ENCODE measurements at places on chromosomes 3 and 15. TPM values are rescaled to one million over a fixed set of nuclear protein-coding genes. Genes with fewer than 3 reads are reported as not detected.

DNA sequence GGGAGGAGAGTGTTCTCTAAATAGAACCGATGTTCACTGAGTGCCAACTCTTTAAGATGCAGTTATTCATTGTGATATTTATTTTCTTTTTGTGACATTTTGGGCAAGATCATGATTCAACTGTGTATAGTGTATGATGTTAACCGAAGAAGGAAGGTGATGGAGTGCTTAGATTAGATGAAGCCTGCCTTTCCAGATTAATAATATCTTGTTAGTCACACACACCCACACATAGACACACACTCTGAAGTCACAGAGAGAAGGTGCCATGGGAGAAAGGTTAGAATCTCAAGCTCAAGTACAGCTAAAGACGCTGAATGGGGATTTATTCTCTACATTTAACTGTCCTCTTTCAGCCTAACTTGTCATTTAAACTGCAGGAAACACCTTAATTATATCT, 77.0 kb downstream of the SLC9A9 start:
- no peaks in the 10 kb centered on the region for H3K27me3 ChIP-seq
- no peak for DNase-seq
- H3K4me1 ChIP-seq = peaks cover 5% of the 10 kb centered on the region
- H3K27ac ChIP-seq = no peak overlapping the region
- H3K4me3 ChIP-seq = no peak overlapping the region
- peaks cover under 1% of the 10 kb centered on the region for H3K36me3 ChIP-seq

THOC7 gene
- polyA plus RNA-seq = 133 TPM

DNA sequence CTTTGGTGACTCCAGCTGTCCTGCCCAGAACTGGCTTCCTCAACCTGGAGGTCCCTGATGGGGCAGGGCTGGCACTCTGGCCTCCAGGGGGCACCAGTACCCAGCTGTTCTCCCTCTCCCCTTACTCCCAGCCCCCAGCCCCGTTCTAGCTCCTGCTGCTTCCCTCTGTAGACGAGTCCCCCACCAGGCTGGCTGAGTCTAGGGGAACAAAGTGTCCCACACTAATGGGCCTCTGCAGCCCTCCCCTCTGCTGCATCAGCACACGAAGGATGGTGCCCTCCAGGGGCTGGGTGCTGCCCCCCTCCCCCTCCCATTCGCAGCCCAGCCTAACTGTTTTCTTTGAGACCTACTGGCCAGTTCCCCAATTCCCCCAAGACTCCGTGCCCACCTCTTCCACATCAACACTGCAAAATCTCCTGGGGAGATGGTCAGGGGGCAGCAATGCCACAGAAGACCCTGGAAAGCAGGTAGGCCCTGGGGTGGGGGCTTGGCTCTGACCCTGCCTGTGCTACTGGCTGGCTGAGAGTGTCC, 4.2 kb downstream of the RHCG start:
- peaks cover 10% of the 10 kb centered on the region for H3K4me1 ChIP-seq
- no peak overlapping the region for H3K4me3 ChIP-seq
- DNase-seq = no peak
- no peaks in the 10 kb centered on the region for H3K36me3 ChIP-seq
- no peak overlapping the region for H3K27ac ChIP-seq
- H3K27me3 ChIP-seq = peaks cover 11% of the 10 kb centered on the region

GRCh38 chr3:72398781-72399180, 449.5 kb downstream of the SHQ1 start:
- peaks cover 58% of the 10 kb centered on the region for H3K4me1 ChIP-seq
- no peaks in the 10 kb centered on the region for H3K27me3 ChIP-seq
- H3K36me3 ChIP-seq = no peaks in the 10 kb centered on the region
- no peak for DNase-seq

DNA sequence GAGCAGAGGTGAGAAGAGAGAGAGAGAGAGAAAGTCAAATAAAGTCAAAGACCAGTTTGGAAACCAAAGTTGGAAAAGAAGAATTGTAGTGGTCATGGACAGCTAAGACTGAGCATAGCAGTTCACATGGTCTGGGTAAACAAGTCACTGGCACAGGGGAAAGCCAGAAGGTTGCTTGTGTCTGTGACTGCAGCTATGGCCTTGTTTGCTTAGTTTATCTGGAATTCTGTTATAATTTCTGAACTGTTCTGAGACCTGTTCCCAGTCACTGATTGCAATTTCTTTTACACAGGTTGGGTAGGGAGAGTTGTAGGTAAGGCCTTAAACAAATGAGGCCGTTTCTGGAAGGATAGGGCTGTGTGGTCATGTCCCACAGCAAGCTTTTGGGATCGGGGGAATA, 43.4 kb upstream of the MYZAP start:
- no peaks in the 10 kb centered on the region for H3K36me3 ChIP-seq
- peaks cover 3% of the 10 kb centered on the region for H3K27me3 ChIP-seq
- no peaks in the 10 kb centered on the region for H3K4me1 ChIP-seq
- H3K27ac ChIP-seq = no peak overlapping the region

- no peak overlapping the region for H3K27ac ChIP-seq
- DNase-seq = no peak
- no peaks in the 10 kb centered on the region for H3K4me1 ChIP-seq
- no peak overlapping the region for H3K4me3 ChIP-seq
Measured at GRCh38 chr3:156404217-156404616, 150.7 kb downstream of the SSR3 start.

DNA sequence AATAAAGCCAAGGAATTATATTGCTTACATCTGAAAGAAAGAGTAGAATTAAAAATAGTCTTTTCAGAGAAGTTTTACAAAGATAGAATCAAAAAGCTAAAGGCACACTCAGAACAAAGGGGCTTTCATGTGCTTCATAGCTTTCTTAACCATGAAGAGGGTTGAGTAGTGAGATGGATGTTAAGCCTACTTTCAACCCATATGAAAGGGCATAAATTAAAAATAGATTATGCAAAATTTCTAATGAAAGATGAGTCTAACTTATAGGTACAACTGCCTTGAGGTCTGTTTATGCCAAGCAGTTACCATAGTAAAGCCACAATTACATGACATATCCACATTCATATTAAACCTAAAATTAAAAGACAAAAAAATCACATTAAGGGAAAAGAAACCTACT, 223.3 kb upstream of the ARHGEF26 start:
- no peak overlapping the region for H3K4me3 ChIP-seq
- no peaks in the 10 kb centered on the region for H3K36me3 ChIP-seq
- H3K27me3 ChIP-seq = peaks cover 3% of the 10 kb centered on the region
- no peak for DNase-seq

- H3K4me3 ChIP-seq = no peak overlapping the region
- H3K27me3 ChIP-seq = peaks cover 4% of the 10 kb centered on the region
- peaks cover 3% of the 10 kb centered on the region for H3K4me1 ChIP-seq
- no peak overlapping the region for H3K27ac ChIP-seq
- DNase-seq = no peak
- no peaks in the 10 kb centered on the region for H3K36me3 ChIP-seq
Measured at GRCh38 chr3:134911586-134912548, 116.8 kb downstream of the EPHB1 start.

DNA sequence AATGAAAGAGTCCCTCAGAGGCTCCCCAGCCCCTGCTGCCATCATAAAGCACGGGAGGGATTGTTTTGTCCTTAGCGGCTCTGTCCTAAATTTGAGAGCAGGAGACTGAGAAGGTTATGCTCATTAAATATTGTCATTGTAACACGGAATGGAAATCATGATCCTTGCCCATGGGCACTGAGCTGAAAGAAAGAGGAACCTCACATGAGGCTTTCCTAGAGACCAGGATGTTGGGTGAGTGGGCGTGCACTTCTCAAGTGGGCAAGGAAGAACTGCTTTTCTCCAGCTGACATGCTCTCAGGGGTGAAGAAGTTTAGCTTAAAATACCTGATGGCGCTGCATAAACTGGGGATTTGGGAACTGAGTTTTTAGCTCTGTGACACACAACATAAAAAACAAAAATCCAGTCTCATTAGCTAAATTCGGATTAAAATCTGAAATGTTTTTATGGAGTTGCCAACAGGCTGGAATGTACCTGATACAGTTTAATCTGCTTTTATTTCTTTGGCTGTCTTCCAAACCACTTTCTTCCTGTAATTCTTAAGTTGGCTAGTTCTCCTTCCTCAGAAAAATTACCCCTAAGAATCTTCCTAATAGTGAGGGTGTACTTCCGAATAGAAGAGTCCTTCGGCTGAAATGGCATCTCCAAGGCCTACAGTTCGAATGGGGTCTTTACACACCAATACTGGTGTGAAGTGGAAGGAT, 31.7 kb downstream of the ADPGK start:
- H3K27ac ChIP-seq = peak overlapping the region; percentile 34
- DNase-seq = no peak
- no peak overlapping the region for H3K4me3 ChIP-seq
- H3K4me1 ChIP-seq = peaks cover 18% of the 10 kb centered on the region

GRCh38 chr3:10370429-10370828, 49.5 kb upstream of the SEC13 start:
- peaks cover 2% of the 10 kb centered on the region for H3K27me3 ChIP-seq
- no peak overlapping the region for H3K4me3 ChIP-seq
- H3K36me3 ChIP-seq = no peaks in the 10 kb centered on the region
- H3K4me1 ChIP-seq = no peaks in the 10 kb centered on the region

DNA sequence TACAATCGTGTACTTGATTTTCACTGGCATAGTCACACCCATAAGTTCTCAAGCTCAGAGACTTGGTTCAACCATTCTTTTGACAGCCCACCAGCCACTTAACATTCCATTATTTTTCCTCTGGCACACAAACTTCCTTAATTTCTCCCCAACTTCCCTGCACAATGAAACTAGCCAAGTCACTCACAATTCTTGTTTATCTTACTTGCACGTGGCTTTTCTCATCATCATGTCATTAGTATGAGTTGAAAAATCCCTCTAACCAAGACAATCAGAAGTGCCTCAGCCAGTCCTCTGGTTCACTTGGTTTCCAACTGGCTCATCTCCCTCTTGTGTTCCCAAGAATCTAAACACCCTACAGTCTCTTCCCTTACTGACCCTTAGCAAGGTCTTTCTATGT, 110.5 kb upstream of the PTPRG start:
- no peak overlapping the region for H3K4me3 ChIP-seq
- no peaks in the 10 kb centered on the region for H3K4me1 ChIP-seq
- peaks cover 2% of the 10 kb centered on the region for H3K27me3 ChIP-seq

- no peaks in the 10 kb centered on the region for H3K27me3 ChIP-seq
- H3K27ac ChIP-seq = no peak overlapping the region
- DNase-seq = no peak
- no peaks in the 10 kb centered on the region for H3K36me3 ChIP-seq
- H3K4me3 ChIP-seq = no peak overlapping the region
Measured at GRCh38 chr3:152190636-152191183, 78.0 kb upstream of the MBNL1 start.

MFAP1 gene
- polyA plus RNA-seq = 21.3 TPM

DNA sequence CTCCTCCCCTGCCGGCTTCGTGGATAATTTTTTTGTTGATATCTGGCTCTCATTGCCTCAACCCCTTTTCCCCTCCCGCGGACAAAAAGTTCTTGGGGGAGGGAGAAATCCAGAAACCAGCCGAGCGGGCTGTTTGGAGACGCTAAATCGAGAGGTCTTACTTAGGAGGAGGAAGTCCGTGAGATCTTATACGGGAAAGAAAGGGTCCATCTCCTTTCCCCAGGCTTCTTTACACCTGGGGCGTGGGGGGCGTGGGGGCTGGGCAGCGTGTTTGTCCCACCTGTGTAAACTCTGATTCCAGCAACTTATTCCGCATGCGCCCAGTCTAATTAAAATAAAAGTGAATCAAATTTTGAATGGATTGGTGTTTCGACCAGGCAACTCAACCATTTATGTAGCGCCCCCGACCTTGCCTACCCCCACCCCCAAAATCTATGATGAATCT, 364 bp upstream of the CADPS start:
- peaks cover 14% of the 10 kb centered on the region for H3K27me3 ChIP-seq
- H3K27ac ChIP-seq = no peak overlapping the region
- H3K4me3 ChIP-seq = no peak overlapping the region
- H3K36me3 ChIP-seq = no peaks in the 10 kb centered on the region

DNA sequence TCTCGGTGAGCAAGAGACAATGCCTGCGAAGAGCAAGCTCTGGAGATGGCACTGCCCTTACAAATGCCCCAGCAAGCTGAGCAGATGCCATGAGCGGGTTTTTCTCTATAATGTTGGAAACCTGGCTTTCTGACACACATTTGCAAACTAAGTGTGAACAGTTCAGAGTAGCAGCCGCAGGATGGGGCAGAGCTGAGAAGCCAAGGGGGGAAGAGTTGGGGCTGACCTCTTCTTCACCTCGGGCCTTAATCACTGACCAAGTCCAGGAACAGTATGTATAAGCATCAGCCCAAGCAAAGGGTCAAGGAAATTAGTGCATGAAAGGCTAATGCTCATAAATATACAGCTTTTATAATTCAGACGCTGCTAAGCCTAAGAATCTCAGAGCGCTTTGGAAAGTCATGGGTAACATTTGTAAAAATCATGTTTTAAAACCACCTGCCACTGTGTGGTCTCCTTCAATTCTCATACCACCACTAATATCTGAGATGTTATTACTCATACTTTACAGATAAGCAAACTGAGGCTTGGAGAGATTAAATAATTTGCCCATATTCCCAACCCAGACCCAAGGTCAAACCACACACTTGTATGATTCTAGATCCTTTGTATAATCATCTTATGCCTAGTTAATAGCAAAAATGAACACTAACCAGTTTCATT, 603.4 kb downstream of the FOXP1 start:
- H3K27me3 ChIP-seq = peaks cover 1% of the 10 kb centered on the region
- H3K36me3 ChIP-seq = peaks cover 20% of the 10 kb centered on the region
- peak overlapping the region; percentile 81 for H3K27ac ChIP-seq
- no peak for DNase-seq
- peaks cover 55% of the 10 kb centered on the region for H3K4me1 ChIP-seq

ST8SIA2 gene
- polyA plus RNA-seq = not detected

GUCA1C gene
- not detected for polyA plus RNA-seq

- H3K36me3 ChIP-seq = no peaks in the 10 kb centered on the region
- peaks cover 30% of the 10 kb centered on the region for H3K4me1 ChIP-seq
- H3K27me3 ChIP-seq = no peaks in the 10 kb centered on the region
Measured at GRCh38 chr3:187774185-187774789, 29.0 kb upstream of the BCL6 start.

SLC6A1 gene
- not detected for polyA plus RNA-seq

GRK7 gene
- not detected for polyA plus RNA-seq

DNA sequence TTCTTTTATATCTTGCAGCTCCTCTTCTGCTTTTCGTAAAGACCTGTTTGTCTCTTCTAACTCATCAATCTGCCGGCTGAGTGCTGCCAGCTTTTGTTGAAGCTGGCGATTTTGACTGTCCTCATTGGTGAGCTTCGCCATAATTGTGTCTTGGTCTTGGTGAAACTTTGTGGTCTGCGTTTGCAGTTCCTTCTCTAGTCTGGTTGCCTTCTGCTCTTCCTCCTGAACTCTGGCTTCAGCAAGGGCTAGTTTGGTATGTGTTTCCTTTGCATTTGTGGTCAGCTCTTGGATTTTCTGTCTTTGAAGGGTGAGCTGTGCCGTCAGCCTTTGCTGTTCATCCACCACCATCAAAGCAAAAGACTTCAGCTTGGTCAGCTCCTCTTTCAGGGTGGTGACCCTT, 32.9 kb downstream of the CMSS1 start:
- H3K36me3 ChIP-seq = no peaks in the 10 kb centered on the region
- H3K27ac ChIP-seq = no peak overlapping the region
- H3K4me3 ChIP-seq = no peak overlapping the region
- H3K27me3 ChIP-seq = peaks cover 3% of the 10 kb centered on the region
- no peaks in the 10 kb centered on the region for H3K4me1 ChIP-seq

DNA sequence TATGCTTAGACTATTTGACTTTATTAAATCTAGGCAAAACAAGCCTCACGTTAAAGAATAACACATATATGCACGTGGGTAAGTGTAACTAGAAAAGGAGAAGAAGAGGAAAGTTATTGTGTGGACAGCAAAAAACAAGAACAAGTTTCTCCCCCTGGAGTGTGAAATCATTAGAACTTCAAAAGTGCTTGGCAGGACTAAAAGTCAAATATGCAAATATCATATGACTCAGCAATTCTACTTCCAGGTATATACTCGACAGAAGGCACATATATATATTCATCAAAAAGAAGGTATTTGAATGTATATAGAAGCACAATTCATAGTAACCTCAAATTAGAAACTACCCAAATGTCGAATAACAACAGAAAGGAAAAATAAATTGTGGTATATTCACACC, 68.9 kb upstream of the STXBP5L start:
- H3K4me3 ChIP-seq = no peak overlapping the region
- no peak overlapping the region for H3K27ac ChIP-seq
- no peaks in the 10 kb centered on the region for H3K27me3 ChIP-seq
- no peaks in the 10 kb centered on the region for H3K36me3 ChIP-seq
